Activated CD4-positive, alpha-beta T cell treated with anti-CD3 and anti-CD28 coated beads, Interleukin-2, amount 50 U/mL, for 48 hours (primary cell): ENCODE measurements at places on chromosomes 2 and 18.

DNA sequence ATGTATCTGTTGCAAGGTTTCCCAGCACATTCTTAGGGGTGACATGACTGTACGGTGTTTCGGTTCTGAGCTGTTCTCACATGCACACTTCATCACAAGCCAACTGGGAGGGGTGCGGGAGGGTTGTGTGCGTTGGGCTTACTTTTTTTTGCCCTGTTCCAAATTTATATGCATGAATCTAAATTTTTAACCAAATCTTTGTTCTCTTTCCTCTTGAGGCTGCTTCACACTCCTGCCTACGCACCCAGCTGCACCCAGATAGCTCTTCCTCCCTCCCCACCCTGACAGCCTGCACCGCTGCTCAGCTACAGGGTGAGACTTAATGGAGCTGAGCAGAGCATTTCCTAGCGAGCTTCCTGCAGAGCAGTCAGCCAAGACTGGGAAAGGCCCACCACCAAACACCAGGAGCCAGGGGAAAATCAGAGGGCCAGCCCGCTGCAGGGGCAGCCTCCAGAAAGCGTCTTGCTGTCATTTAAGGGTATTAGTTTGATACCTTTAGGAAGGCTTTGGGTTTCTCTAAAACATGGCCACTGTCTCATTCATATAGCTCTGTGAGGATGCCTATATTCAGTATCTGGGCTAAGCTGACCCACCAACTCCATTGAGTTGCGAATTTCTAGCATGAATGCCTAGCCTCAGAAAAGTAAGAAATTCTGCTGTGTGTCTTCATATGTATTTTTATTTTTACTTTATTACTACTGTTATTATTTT, 84.5 kb downstream of the POU3F3 start:
- DNase-seq, result peak; percentile 17

- peak; percentile 41 for DNase-seq
Observed at GRCh38 chr2:20106746-20107145, 55.3 kb upstream of the LAPTM4A start.

DNA sequence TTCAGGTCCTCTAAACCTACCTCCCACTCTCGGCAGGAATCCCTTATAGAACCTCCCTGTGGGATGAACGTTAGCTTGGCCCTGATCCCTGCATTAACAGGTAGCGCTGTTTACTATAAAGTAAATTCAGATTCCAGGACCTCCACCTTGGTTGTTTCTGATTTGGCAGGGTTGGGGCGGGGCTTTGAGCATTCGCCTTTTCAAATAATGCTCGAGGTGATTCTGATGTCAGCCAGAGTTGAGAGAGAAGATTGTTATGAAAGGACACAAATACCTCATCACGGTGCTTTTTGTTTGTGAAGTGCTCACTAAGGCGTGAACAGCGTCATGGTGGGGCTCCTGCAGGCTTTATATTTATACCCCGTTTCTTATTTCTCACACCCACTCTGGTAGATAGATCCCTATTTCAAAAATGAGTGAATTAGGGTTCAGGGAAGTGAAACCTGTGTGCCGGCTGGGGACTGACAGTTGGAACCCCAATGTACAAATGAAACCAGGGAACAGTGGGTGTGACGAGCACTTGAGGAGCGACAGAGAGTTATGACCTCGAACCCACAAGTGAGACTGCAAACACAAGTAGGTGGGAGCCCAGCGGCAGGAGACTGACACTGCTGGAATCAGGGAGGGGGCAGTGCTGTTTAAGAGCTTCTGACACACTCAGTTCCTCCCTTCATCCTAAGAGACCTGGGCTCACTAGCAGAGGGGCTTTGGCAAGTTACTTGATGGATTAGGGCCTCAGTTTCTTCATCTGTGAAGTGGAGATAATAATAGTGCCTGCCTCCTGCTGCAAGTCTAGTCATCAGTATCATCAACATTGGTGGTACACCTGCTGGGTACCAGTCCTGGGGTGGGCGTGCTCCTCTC, 14.2 kb upstream of the CXCR4 start:
- peak; percentile 72 for DNase-seq

GRCh38 chr2:65554765-65555591, 122.6 kb upstream of the SPRED2 start:
- DNase-seq, result peak; percentile 39

DNA sequence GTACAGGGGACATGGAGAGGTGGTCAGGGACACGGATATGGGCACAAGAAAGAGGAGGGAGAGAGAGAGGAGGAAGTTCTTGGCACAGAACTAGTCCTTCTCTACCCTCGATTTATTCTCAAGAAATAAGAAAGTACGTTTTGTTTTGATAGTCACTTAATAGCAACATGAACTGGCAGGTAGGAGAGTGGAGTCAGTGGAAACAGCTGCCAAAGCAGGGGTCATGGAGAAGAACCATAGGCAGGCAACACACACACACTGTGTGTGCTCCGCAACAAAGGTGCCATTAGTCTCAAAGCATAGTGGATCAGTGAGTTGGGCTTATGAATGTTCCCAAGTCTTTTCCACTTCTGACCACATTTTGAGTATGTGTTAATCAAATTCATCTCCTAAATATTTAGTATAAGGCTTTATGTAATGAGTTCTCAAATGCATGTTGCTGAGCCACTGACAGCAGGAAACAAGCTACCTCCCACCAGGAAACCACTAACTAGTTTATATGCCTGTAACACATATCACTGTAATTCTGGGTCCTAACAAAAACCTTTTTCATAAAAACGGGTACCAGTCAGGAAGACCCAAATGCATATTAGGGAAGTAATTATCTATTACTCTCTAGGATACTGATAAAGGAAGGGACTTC, 41.1 kb downstream of the IWS1 start:
- DNase-seq, result no peak

DNA sequence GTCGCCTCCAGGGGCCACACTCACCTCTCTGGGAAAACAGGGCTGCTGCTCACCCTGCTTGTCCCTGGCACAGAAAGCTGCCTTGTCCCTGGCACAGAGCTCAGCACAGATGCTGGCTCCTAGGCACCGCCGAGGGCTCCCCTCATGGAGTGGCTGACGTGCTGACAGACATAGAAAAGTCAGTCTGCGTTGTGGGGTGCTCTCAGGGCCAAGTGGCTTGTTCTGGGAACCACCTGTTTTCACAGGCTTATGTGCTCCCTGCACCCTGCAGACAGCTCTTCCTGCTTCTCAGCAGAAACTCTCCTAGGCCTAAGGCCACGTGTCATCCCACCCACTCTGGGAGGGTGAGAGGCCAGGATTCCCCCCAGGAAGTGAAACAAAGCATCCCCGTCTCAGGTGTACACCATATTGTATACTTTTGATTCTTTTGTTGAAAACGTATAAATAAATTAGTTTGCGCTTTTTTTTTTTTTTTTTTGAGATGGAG, 84.7 kb upstream of the TMEM200C start:
- no peak for DNase-seq

DNA sequence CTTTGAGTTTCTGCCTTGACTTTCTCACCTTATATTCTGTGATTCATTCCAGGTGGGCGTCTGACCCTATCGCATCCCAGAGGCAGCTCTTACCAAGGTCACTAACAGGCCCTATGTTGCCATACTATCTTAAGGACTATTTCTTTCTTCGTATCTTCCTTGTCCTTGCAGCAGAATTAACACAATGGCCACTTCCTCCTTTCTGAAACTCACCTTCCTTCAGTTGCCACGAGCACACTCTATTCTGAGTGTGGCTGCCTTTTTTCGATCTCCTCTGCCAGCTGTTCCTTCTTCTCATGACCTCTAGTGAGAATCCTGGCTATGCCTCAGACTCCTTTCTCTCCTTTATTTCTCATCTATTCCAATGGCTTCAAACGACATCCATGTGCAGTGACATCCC, 160.4 kb upstream of the CCDC195 start:
- DNase-seq, result no peak

- no peak for DNase-seq
Observed at GRCh38 chr2:230885463-230886130, 20.9 kb downstream of the ITM2C start.

DNA sequence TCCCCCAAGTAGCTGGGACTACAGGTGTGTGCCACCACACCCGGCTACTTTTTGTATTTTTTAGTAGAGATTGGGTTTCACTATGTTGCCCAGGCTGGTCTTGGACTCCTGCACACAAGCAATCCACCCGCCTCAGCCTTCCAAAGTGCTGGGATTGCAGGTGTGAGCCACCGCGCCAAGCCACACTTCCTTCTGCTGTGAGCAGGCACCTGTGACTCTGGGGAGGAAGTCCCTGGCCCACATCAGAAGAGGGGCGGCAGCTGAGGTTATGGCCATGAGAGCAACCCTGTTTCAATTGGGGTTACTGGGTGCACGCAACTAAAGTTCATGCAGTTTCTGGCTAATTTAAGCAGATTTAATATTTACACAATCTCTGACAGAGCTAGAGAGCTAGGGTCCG, 91.0 kb downstream of the PLB1 start:
- DNase-seq, result peak; percentile 40

DNA sequence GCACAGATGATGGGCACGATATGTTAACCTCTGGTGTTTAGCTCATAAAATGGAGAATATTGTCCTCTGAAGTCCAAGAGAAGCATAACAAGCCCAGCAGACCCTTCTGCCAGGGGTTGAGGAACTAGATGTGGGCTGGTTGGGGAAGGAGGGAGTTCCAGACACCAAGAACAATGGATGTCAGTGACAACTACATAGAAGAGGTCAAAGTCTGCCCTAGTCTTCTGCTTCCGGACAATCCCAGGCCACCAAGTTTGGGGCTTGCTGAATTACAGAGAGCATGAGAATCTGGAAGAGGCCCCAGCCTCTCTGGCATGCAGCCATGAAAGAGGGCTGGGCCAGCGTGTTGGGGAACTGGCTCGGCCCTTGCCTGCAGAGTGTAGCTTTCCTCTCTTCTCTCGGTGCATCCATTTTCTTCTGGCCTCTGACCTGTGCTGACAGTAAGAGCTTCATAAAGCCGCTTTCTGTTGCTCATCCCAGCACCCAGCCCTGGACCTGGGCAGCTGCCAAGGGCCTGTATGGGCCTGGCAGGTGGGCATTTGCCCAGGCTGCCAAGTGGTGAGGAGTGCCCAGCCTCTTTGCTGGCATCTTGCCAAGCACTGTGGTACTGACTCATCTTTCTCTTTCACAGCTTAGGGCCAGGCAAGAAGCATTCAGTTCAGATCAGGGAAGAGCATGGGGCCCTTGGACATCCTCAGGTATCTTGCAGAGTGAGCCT, 14.6 kb upstream of the LAPTM4A start:
- peak; percentile 21 for DNase-seq

GRCh38 chr2:25251422-25252273, 83.3 kb upstream of the POMC start:
- peak; percentile 49 for DNase-seq

DNA sequence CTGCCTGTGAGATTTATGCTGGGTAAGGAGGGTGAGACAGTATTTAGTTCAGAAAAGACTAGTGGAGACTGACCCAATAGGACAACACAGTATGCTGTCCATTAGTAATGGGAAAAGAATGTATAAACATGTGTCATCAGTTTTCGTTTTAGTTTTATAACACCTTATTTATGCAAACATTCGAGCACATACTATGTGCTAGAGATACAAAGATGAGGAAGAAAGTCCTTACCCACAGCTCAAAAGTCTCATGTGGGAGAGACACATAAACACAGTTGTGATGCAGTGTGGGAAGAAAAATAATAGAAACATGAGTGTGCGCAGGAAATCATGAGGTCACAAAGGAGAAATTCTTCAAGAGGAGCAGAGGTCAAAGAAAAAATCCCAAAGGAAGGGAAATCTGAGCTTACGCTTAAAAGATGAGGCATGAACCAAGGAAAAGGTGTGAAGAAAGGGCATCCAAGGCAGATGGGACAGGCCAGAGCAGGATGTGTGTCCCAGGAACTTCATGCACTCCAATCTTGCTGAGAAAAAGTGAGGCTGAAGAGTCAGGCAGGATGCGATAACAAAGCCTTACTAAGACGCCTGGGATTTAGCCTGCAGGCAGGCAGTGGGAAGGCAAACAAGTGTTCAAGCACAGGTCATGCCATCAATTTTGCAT, 8.1 kb downstream of the METTL21A start:
- DNase-seq, result no peak
